Fibroblast of the aortic adventitia (primary cell): ENCODE measurements at places on chromosomes 16 and 17.
A peak's percentile ranks its signal among the peaks of the same experiment; 100 is the strongest.

GRCh38 chr17:55458978-55459377 lies 37.3 kb upstream of the MMD start:
- peak; percentile 66 for DNase-seq

DNA sequence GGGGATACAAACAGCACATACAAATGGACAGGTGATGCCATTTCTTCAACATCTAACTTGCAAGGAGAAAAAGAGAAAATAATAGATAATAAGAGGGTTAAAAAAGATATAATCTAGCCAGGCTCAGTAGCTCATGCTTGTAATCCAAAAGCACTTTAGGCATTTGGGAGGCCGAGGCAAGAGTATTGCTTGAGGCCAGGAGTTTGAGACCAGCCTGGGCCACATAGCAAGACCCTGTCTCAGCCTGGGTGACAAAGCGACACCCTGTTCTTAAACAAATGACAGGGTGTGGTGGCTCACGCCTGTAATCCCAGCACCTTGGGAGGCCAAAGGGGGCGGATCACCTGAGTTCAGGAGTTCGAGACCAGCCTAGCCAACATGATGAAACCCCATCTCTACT lies 19.3 kb downstream of the C16orf87 start:
- DNase-seq: no peak

DNA sequence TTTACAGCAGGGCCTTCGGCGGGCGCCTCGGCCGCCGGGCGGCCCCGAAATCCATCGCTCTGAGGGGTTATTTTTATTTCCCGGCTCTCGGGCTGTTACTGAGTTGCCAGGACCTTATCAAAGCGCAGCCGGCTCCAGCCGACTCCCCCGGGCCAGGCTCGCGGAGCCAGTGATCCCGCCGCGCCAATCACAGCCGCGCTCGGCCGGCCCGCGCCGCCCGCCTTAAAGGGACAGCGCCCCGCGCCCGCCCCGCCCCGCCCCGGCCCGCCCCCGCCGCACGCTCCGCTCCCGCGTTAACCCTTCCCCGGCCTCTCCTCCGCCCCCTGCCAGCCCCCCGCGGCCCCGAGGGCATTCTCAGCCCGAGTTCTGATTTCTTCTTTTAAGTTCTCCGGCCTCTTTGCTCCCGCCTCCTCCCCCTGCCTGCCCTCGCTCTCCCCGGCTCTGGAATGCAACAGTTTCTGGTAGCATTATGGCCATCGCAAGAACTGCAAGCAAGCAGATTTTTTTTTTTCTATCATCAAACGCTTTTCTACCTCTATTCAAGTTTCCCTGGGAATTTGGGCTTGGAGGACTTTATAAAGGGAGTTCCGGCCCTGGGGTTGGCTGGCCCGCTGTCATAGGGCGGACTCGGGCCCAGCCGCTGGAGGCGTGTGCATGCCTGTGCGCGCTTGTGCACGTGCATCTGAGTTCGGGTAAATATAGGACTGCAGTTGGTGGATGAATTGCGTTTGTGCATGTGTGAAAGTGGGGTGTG lies at the start of gene AXIN2:
Gene AXIN2 (minus strand): TSS at position 197 of the 754 bp plus-strand sequence. CDS start 3,028 bp downstream, outside the sequence.
- peak; percentile 91 for DNase-seq

DNA sequence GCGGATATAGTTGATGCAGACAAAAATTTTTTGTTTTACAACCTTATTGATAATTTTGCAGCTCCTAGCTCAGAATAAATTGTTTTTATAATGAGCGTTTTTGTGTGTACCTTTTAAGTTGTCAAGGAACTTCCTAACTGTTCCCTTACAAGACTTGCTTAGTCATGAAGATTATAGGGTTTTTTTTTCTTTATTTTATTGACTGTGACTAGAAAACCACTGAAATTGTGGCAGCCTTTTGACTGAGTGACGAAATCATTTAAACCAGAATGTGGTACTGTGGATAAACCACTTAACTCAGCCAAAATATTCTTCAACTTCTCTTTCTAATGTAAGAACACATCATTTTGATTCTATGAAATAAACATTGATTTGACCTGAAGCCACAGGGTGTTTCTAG lies 40.8 kb upstream of the VPS4A start:
- peak; percentile 30 for DNase-seq

GRCh38 chr17:74770498-74771318 lies 5.4 kb downstream of the NAT9 start:
- DNase-seq: peak; percentile 37

DNA sequence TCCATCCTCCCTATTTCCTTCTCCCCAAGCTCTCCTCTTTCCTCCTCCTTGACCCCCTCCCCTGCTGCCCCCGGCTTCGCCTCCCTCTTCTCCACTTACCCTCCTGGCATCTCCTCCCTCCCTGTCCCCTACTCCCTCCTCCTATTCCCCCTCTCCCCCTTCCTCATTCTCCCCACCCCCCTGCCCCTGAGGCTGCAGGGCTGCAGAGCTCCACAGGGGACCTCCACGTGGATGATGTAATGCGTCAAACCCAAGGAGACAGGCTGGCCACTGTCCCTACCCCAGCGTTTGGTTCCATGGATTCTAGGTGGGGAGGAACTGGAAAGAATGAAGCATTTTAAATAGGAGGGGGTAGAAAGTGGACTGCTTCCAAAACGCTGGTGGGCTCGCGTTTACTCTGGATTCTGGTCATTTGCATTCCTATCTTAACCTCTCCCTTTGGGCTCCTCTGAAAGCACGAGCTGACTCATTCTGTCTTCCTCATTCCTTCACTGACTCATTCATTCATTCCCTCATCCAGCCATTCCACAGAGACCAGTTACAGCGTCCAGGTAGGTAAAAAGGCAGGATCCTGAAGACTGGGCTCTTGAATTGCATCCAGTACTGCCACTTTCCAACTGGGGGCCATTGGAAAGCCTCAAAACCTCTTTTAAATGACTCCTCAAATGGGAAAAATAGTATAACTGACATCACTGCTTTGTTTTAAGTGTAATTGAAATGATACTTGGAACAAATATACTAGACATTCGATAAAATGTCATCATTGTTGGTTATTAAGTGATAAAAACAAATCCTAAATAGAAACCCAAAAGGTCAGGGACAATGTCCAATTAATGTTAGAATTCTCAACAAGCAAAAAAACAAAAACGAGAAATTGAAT lies 943 bp upstream of the COTL1 start:
- peak; percentile 97 for DNase-seq

- peak; percentile 88 for DNase-seq
These were observed 40.9 kb downstream of the RFFL start for GRCh38 chr17:35022536-35023063.

GRCh38 chr17:32627239-32627996 lies 140.6 kb downstream of the CDK5R1 start:
- peak; percentile 6 for DNase-seq

- no peak for DNase-seq
These were observed 1.8 kb downstream of the RNF43 start for GRCh38 chr17:58415371-58416055.

GRCh38 chr16:23035240-23035639 lies 114.0 kb downstream of the USP31 start:
- DNase-seq: no peak

- no peak for DNase-seq
These were observed 24.4 kb downstream of the LASP1 start for GRCh38 chr17:38894276-38894675.

DNA sequence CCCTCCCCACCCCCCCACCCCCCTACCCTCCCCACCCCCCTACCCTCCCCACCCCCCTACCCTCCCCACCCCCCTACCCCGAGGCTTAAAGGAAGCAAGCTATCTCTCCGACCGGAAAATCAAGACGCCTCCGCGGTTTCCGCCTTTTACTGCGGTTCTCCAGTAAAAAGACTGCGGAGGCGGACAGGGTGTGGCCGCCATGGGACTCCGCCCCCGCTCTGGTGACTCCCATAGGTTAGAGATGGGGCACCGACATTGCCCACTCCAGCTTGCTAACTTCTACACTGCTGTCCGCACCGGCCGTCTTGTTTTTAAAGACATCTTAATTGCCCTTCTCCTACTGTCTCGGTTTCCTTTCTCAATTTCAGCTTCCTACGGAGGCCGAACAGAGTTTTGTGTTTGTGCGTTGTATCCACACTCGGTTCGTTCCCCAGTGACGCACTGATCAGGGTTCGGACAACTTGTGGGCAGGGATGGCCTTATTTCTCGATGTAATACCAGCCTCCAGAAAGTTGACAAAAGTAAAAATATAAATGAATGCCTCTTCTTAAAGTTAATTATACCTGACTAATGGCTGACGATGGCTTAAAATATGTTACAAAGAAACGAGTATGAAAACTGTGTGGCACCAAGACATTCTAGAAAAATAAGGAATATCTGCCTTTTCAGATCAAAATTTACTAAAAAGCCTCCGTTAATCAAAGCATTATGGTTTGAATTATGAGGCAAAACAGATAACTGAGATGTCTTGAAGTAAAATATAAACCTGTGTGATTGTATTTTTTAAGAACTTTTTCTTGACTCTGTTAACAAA lies 1.1 kb upstream of the ZNF200 start:
- no peak for DNase-seq

DNA sequence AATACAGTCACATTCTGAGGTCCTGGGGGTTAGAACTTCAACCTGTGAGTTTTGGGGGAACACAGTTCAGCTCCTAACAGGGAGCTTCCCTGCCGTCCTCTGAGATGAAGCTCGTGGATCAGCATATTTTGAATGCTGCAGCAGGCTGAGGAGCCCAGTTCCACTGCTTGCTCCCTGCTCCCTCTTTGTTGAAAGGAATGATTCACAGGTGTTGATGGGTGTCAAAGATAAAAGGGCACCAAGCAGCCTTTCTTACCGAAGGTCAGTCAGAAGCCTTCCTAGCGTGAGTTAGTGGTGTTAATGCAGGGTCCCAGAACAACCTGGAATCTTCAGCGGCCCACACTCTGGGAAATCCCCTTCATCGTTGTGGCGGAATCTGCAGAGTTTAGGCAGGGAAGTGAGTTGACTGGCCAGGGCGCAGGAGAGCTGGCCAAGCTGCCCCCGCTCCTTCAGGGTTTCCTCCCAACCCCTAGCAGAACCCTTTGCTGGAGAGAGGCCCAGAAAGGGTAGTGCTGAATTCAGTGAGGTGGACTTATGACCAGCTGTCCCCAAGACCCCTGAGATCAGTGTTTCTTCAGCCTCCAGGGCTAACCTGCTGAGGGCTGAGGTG lies 114.8 kb downstream of the GNAO1 start:
- DNase-seq: no peak

DNA sequence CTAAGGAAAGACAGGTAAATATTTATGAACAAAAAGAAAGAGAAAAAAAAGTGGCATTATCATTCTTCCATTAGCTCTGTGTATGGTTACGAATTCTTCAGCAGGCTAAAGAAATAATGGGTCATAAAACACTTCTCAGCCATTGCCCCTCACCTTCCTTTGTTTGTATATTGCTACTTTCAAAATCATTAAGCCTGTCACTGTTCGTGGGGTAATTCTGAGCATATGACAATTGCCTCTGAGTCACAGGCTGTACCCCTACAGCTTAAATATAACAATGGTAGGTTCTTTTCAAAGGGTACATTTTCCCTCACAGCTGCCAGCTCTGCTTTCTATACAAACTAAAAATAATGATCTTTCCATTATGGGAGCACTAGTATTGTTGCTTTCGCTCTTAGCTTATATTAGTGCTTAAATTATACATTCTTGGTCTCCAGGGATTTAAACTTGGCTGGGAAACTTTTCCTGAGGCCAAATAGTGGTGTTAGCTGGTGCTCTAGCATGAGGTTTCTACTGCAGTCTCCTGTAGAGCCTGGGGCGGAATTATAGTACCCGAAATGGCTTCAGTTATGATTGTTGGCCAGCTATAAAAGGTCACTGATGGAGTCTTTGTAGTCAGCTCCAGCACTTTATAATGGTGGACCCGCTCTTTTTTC lies 74.7 kb upstream of the CDH11 start:
- peak; percentile 20 for DNase-seq

DNA sequence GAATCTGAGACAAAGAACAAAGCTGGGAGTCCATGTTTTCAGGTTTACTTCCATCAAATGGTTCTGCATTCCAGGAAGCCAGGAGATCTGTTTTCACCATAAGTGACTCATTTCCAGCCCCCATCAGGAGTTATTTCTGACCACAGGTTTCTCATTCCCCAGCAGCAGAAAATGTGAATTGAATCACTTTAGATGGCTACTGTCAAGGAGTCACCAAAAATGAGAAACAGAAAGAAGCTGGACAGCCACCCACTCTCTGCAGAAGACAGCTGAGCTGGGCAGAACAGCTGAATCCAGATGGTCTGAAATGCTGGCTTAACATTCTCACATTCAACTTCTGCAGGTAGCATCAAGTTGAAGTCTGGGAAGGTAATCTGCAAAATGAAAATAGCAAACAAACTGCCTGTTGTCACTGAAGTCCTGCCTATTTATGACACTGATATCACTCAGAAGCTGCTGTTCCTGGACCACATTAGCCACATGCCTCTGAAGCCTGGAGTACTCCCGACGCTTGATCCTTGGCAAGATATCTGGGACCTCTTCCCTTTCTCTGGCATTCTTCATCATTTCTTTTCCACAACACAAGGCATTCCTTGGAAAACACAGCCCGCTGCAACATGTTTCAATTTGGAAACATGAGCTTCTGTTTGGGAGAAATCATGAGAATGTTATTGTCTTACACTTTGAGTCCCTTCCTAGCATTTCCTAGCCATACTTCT lies 15.3 kb downstream of the CCL11 start:
- peak; percentile 66 for DNase-seq

GRCh38 chr16:31094088-31094423 lies 541 bp downstream of the VKORC1 start:
- DNase-seq: peak; percentile 10

DNA sequence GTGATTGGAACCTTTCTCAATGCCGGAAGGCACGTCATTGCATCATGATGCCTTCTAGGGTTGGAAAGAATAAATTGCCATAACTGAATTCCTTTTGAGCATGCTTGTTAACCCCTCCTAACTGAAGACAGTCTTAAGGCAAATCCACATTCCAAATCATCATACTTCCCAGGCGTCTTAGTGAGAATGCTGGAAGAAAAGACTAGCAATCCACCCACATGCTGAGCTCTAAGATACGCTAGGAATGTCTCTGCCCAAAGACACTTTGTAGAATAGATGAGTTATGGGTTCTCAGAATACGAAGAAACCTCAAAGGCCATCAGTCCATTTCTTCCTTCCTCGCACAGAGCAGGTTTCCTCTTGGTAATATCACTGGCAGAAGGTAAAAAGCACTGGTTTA lies 486.5 kb downstream of the HS3ST4 start:
- no peak for DNase-seq

GRCh38 chr17:1422885-1423284 lies 22.9 kb upstream of the YWHAE start:
- peak; percentile 95 for DNase-seq

GRCh38 chr16:57264950-57265371 lies 19.5 kb downstream of the PLLP start:
- DNase-seq: no peak

DNA sequence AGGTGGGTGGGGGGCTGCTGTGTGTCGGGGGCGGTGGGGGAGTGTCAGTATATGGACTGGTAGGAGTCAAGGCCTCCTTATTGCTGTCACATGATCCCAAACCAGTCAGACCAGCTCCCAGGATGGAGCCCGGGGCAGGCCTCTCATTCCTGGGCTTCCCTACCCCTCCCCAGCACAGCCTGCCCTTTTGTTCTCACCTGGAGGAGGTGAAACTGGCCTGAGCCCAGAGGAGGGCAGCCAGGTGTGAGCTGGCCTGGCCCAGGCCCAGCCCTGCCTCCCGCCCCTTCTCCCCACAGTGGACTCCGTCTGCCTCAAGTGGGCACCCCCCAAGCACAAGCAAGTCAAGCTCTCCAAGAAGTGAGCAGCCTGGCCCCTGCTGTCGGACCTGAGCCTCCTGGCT lies 4.6 kb downstream of the PRSS8 start:
- DNase-seq: no peak
